ENCODE measurements at places on chromosomes 12 and 14. TPM values are rescaled to one million over a fixed set of nuclear protein-coding genes. Genes with fewer than 3 reads are reported as not detected.

IL23A gene
- polyA plus RNA-seq = 0.12 TPM

DIO2 gene
- polyA plus RNA-seq = 1.9 TPM

SMAGP gene
- polyA plus RNA-seq = 43.7 TPM

OTX2 gene
- 0.08 TPM for polyA plus RNA-seq

PUS1 gene
- 13.7 TPM for polyA plus RNA-seq

NYNRIN gene
- polyA plus RNA-seq = 7.2 TPM

SRRM4 gene
- polyA plus RNA-seq = not detected

DENND5B gene
- 5.6 TPM for polyA plus RNA-seq

ACRBP gene
- polyA plus RNA-seq = 0.50 TPM

SLCO1A2 gene
- not detected for polyA plus RNA-seq

LRRK2 gene
- polyA plus RNA-seq = 2.9 TPM

P2RX7 gene
- 2.7 TPM for polyA plus RNA-seq

TOMM20L gene
- polyA plus RNA-seq = not detected

C12orf60 gene
- polyA plus RNA-seq = 1.1 TPM

KITLG gene
- 37.7 TPM for polyA plus RNA-seq

ADAMTS20 gene
- not detected for polyA plus RNA-seq

HOXC12 gene
- polyA plus RNA-seq = not detected

KRT6C gene
- polyA plus RNA-seq = not detected

WNT1 gene
- polyA plus RNA-seq = not detected

SSTR1 gene
- polyA plus RNA-seq = 7.8 TPM

POLE gene
- 6.2 TPM for polyA plus RNA-seq

AQP2 gene
- not detected for polyA plus RNA-seq

ITGA7 gene
- 42.7 TPM for polyA plus RNA-seq

TAS2R9 gene
- not detected for polyA plus RNA-seq

KRT73 gene
- not detected for polyA plus RNA-seq

SERPINA12 gene
- not detected for polyA plus RNA-seq

FGF23 gene
- polyA plus RNA-seq = not detected

MMP14 gene
- polyA plus RNA-seq = 393 TPM

RBP5 gene
- polyA plus RNA-seq = not detected

SELPLG gene
- 3.0 TPM for polyA plus RNA-seq

DPPA3 gene
- polyA plus RNA-seq = not detected

C12orf50 gene
- polyA plus RNA-seq = not detected
